ENCODE measurements at places on chromosomes 6 and 20.

DNA sequence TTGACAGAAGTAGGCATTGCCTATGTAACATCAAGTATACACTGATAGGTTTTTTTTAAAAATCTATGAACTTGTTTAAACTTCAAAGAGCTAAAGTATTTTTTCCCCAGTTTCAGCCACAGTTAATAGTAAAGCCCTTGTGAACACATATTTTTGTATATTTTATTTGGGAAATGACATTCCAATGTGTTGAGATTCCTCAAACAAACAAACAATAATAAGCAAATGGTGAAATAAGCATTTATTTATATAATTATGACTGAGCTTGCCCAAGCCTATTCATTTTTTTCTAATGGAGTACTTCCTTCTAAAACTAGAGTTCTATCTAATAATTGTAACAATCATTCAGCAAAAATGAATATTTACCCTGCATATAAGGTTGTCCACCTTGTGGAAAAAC is 12.5 kb downstream of the SYCP2 start:
- DNase-seq, result no peak

- DNase-seq, result no peak
Measured at GRCh38 chr20:43849496-43850186, 65.0 kb upstream of the TOX2 start.

GRCh38 chr6:163309491-163310026 is 105.0 kb upstream of the QKI start:
- no peak for DNase-seq

DNA sequence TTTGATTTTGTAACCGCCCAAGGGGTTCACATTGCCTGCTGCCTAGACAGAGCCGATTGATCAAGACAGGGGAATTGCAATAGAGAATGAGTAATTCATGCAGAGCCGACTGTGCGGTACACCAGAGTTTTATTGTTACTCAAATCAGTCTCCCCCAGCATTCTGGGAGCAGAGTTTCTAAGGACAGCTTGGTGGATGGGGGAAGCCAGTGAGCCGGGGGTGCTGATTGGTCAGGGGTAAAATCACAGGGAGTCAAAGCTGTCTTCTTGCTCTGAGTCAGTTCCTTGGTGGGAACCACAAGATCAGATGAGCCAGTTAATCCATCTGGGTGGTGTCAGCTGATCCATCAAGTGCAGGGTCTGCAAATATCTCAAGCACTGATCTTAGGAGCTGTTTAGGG is 60.0 kb upstream of the EZR start:
- peak; percentile 60 for DNase-seq

- no peak for DNase-seq
Measured at GRCh38 chr20:286508-286907, 4.0 kb downstream of the C20orf96 start.
